HEK293T (cell line): ENCODE measurements at places on chromosomes 4 and X.

DNA sequence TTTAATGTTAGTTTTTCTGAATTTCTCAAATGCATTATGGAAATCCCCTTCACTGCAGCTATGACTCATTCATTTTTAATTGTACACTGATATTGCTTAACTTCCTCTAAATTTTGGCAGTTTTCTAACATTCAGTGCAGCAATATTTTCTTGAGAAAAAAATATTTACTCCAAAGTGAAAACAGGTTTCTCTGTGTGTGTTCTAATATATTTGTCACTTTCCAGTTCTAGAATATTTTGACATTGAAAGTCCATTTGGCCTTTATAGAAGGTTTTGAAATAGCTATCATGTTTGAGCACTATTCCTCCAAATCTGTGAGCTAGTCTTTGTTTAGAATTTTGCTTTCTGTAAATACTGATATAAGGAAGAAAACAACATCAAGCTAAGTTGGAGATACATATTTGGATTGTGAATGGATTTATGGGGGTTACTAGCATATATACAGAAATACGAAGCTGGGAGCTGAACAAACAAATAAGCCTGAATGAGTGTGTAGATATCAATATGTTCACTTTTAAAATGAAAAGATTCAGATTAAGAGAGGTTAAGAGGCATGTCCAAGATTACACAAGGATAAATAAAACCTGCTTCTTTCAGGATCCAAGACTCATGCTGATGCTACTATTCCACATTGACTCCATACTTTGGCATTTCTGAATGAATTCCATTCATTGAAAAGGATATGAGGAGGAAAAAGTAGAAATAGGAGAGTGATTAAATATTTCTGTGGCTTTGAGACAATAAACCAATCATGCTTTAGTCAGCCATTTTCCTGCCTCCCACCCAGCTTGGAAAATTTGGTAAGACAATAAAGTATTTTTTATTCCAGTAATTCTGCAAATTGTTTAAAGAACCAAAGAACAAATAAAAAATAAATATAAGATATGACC is 57.3 kb upstream of the SLIT2 start:
- DNase-seq, result no peak

- DNase-seq, result no peak
These were observed 67.4 kb upstream of the FAM47B start for GRCh38 chrX:34875204-34875603.

DNA sequence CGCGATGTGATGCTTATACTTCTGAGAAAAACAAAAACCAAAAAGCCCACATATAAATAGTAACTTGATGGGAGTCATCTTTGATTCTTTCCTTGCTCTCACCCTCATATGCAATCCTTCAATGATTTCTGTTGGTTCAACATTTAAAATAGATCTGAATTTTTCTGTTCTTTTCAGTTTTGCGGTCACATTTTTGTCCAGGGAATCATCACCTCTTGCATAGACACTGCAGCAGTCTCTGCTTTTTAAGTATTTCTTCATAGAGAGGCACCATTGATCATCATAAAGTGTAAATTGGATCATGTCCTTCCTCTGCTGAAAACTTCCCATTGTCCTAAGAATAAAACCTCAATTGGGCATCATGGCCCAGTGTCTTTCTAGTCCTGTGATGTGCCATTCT is 81.1 kb upstream of the SLC4A4 start:
- DNase-seq, result no peak

DNA sequence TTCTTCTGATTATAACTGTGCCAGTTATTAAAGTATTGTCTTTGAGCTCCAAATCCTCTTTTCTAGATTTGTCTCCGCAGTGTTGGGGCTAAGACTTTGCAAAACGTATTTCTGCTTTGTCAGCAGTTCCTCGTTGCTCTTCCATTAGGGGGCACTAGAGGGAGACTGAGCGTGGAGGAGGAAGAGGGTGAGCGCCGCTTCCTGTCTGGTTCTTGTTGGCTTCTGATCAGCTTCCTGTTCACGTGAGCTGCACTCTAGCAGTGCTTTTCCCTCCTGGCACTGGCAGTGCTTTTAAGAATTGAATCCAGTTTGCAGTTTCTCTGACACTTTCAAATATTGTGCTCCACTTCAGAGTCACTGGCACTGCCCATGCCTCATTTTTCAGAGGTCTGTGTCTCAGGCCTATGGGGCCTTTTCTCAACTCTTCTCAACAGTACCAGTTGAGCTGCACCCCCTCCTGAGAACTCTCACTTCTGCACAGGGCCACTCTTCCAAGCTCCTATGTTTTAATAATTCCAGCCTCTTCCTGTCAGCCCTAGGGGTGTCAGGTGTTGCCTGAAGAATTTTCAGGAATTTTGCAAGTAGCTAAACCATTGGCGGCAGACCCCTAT is 54.4 kb upstream of the LCORL start:
- DNase-seq, result peak; percentile 36

GRCh38 chr4:110849461-110849860 is 226.6 kb upstream of the PITX2 start:
- no peak for DNase-seq

DNA sequence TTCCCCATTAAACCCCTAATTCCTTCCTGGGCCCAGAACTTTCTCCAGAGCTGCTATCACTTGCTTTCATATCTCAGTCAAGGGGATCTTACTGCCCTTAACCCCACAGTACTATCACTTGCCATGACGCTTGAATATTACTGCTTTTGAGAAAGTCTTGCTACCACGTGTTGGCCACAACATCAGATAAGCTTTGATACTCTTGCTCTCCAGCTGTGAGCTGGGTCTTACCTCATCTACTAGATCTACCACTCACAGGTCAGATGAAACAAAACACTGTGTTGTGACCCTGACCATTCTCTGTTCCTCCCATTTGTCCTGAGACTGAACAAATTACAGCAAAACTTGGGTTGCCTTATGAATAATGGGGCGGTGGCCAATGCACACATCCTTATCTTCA is 12.1 kb upstream of the TAPT1 start:
- DNase-seq, result no peak

- no peak for DNase-seq
These were observed 86.4 kb downstream of the ANKRD17 start for GRCh38 chr4:73172161-73172560.

- no peak for DNase-seq
These were observed 127.2 kb upstream of the AGA start for GRCh38 chr4:177569434-177569833.

DNA sequence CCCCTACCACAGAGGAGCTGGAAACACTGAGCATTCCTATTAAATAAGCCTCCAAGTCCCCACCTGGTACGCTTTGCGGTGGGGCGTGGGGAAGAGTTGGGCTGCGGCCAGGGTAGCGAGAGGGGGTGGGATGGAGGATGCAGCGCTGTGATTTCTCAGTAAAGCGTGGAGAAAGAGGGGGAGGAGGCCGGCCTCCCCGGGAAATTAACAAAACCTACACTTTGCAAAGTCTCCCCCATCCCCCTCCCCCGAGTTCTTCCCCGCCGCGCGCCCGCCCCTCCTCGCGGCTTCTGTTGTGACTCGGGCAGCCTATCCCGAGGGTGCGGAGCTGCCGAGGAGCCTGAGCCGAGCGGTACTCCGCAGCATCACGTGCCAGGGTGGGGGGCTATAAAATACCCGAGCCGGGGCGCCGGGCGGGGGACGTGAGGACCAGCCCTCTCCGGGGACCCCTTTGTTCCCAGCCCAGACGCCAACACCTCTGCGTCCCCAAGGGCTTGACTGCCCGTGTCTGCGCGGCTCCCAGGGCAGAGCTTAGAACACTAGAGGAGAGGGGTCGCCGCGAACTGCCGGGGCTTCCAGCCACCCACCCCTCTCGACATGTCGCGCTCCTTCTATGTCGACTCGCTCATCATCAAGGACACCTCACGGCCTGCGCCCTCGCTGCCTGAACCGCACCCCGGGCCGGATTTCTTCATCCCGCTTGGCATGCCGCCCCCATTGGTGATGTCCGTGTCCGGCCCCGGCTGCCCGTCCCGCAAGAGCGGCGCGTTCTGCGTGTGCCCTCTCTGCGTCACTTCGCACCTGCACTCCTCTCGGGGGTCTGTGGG is at the start of gene GSX2:
TSS of gene GSX2 (plus strand) at position 416 of the 827 bp plus-strand sequence. CDS start at position 598, 182 bp downstream.
- DNase-seq, result no peak

- no peak for DNase-seq
These were observed 2361.9 kb downstream of the ARAP2 start for GRCh38 chr4:33882246-33882990.

DNA sequence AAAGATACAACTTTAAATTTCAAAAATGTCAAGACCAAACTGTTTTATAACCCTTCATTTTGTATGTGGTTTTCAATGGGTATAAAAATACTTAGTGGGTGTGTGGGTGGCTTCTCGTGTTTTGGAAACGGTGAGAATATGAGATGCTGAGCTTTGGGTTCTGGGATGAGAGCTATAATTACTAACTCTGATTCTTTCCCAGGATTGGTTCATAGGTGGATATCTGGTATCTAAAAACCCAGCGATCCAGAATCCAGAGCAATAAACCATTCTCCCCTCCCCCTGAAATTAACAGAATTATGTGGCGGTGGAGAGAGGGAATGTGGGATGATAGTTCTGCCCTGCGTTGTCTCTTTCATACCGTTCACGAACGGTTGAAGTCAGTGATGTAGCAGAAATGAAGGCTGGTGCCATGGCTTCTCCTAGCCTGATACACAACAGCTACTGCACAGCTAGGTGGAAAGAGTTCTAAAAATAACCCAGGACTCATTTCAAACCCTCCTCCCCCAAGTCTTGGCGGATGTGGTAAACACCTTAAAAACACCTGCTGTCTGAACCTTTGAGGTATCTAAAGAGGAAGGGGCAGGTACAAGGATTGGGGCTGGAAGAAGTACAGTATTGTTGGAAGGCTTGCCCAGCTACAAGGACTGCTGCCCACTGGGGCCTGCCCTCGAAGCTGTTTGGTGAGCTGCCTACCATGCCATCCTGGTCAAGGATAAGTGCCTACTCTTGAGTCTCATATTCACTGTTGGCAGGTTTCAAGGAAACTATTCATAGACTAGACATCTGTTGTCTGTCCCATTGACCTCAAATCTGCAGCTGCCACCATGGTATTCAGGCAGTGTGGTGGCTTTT is 44.5 kb downstream of the SEPTIN11 start:
- no peak for DNase-seq

DNA sequence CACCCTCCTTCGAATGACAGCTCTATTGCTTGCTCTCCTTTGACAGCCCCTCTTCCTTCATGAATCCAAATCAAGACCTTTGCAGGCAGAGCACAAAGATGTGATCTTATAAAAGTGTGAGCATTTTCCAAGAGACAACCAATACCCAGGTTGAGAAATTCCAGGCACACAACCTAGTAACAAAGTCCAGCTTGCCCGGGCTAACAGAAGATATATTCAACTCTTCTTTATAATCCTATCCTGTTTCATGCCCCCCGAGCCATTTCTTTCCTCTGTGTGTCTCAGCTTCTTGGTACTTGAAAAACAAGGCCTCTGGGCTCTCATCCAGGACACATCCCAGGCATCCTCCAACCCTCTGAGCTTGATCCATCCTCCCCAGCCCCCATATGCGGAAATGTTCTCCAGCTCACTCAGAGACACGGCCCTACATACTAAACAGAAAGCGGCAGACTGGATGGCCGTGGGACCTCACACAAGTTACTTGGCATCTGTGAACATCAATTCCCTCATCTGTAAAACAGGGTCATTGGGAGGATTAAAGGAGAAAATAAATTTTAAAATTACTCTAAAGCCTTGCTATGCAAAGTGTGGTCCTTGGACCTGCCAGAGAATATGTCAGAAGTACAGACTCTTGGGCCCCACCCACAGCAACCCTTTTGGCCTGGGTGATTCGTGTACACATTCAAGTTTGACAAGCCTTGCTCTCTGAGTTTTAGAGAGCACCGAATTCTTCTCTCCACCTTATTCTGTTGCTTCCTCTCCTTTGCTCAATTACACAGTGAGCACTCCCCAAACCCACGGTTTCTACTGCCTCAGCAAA is 627.0 kb downstream of the BCOR start:
- DNase-seq, result no peak

DNA sequence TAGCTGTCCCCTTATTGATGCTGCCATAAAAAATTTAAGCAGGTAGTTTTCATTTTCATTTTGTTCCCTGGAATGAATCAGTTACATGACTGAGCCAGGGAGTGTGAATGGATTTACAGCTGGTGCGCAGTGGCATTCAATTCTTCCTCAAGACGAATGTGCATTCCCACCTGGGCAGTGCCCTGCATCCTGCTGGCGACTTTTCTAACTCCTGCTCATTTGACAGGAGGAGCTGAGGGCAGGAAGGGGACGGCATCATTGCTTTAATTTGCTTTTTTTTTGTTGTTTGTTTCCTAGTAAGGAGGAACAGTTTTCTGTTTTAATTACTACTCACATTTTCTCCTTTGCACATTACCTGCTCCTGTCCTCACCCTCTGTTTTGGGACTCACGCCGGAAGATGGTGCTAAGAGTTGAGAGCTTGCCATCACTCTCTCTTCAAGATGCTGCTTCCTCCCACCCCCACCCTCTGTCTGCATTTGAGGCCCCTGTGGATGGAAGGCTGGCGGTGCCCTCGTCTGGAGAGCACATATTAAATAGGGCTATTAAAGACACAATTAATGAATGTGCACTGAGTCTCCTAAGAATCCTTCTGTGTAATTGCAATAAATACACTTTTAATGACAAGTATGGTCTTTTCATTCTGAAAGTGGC is 35.8 kb downstream of the PSAPL1 start:
- DNase-seq, result no peak

GRCh38 chr4:87239821-87240220 is 19.4 kb upstream of the KLHL8 start:
- no peak for DNase-seq

GRCh38 chrX:26822448-26822847 is 606.5 kb downstream of the MAGEB5 start:
- no peak for DNase-seq

- no peak for DNase-seq
These were observed 547.0 kb downstream of the ARAP2 start for GRCh38 chr4:35697210-35697736.

GRCh38 chrX:34557733-34558132 is 99.4 kb downstream of the TMEM47 start:
- DNase-seq, result no peak

DNA sequence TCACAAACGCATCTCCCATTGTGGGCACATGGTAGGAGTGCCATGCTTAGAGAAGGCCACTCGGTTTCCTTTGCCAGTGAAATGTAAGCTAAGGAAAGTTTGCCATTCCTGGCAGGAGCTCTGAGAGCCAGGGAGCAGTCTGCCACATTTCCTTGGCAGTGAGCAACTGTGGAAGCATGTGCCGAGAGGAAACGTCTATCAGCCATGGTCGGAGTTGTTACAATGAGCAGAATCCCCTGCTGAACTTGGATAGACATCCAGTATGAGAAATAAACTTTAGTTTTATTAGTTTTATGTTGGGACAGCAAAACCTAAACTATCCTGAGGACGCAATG is 51.1 kb downstream of the ENOPH1 start:
- no peak for DNase-seq
